ENCODE measurements at places on chromosomes 5 and 9.

GRCh38 chr9:35951736-35952135 is 6.2 kb downstream of the OR2S2 start:
- DNase-seq = no peak

DNA sequence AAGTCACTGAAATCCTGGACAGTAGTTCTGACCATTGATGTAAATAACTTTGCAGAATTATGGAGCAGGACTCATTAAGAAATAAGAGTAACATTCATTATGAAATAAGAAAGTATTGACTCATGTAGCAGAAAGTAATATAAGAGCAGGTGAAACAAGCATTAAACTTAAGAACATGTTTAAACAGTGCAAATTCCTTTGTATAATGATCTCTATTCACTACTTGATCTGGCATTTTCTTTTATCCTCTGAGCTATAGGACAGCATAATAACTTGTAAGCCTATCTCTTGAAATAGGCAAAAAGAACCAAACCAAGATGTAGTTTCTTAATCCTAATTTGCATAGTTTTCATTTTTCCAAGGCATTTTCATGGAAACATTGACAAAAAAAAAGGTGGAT is 42.3 kb downstream of the PLGRKT start:
- DNase-seq = no peak

- peak; percentile 40 for DNase-seq
Measured at GRCh38 chr9:132769906-132770769, 99.9 kb downstream of the GTF3C4 start.

DNA sequence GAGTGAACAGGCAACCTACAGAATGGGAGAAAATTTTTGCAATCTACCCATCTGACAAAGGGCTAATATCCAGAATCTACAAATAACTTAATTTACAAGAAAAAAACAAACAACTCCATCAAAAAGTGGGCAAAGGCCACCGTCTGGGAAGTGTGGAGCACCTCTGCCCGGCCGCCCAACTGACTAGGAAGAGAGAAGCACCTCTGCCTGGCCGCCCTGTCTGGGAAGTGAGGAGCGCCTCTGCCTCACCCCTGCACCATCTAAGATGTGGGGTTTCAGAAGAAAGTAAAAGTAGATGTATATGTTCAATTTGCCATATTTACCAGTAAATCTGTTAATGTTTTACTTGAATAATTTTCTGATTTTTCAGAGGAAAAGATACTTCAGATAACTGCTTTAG is 108.1 kb upstream of the TMEM161B start:
- no peak for DNase-seq

DNA sequence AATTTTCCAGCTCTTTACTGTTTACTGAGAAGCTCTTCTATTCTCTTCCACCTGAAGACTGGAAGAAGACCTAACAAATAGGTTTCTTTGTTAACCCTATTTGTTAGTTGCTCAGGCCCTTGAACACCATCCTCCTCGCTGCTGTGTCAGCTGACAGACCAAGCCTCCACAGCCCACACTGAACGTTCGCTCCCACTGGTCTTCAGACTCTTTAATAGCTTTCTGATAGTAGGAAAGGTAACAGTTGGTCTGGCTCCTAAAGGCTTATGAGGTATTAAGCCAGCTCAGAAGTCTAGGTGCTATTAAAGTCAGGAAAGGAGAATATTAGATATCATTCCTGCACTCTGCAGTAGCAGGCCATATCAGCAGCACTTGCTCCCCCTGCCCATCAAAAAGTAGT is 23.3 kb upstream of the F2R start:
- no peak for DNase-seq

GRCh38 chr9:97766092-97766491 is 69.0 kb upstream of the XPA start:
- no peak for DNase-seq

GRCh38 chr9:113711251-113711650 is 164.9 kb upstream of the ZNF618 start:
- no peak for DNase-seq

DNA sequence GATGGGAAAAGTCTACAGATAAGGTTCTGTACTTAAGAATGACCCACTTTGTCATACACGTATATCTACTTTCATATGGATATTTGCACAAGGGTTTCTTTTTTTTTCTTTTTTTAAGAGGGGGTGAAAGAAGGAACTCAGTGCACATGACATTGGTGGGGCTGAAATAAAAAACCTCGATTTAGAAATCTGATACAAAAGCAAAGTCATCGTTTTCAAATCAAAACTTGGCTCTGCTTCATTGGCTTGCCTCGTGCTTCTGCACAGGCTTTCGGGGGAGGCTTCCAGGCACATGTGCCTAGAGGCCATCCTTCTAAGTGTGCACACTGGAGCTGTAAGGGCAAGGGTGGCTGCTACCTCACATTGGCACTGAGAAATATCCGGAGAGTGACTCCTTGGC is 31.1 kb downstream of the PTTG1 start:
- DNase-seq = no peak

DNA sequence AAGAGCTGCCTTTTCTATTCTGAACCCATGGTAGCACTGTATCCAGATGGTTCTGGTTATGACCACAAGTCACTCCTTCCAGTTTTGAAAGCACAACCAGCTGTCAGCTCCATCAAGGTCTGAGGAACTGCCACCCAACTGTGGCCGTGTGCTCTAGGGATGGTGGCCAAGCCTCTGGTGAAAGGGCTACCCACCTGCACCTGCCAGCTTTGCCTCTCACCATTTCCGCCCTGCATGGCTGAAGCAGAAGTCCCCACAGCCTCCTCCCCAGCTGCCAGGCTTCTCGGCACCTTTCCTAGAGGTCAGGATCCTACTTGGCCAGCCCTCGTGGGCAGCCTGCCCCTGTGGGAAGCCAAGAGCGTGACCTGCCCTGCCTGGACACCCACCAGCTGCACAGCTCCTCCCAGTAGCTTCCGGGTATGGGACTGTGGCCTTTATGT is 16.8 kb downstream of the SEMA5A start:
- DNase-seq = no peak
